AG09309 (cell line): ENCODE measurements at places on chromosomes 11 and 22.

DNA sequence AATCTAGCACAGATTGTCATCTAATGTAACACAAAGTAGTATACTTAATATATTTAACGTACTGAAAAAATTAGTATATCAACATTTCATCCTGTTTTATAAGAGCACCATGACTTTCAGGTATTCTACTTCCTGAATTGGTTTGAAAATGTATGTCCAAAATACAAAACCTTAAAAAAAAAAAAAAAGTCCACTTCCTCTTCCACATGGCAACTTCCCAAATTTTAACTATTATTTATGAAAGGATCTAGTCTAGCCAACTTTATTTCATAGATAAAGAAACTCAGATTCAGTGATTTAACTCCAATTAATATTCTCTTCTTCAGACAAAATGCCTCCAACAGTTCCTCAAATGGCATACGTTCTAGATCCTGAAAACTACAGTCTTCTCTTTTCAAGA lies 44.0 kb downstream of the PIK3C2A start:
- DNase-seq, result no peak

GRCh38 chr11:128188346-128189004 lies 398.9 kb downstream of the ETS1 start:
- DNase-seq, result no peak

DNA sequence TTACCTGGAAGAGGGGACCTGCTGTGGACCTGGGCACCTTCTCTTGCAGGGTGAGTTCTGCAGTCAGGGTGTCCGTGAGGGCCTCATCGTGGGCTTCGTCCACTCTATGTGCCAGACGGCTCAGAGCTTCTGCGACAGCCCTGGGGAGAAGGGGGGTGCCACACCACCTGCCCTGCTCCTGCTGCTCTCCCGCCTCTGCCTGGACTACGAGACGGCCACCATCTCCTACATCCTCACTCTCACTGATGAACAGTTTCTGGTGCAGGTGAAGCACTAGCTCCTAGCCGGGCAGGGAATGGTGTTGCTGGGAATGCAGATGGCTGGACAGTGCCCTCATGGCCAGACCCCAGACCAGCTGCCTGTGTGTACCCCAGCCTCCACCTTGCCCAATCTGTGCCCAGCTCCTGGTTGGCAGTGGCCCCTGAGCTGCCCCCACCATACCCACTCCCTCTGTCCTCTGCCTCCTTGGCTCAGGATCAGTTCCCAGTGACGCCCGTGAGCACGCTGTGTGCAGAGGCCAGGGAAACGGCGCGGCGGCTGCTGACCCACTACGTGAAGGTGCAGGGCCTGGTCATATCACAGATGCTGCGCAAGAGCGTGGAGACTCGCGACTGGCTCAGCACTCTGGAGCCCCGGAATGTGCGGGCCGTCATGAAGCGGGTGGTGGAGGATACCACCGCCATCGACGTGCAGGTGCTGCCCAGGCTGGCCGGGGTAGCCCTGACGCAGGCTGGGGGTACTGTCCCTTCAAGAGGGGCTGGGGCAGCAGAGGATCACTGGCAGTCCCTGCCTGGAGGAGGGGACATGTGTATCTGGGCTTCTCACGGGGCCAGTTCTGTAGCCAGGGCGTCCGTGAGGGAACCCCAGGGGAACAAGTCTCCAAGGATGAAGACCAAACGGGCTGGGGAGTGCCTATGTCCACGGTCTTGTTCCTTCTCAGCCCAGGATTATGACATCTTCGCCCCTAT lies 2.2 kb upstream of the TM7SF2 start:
- no peak for DNase-seq

DNA sequence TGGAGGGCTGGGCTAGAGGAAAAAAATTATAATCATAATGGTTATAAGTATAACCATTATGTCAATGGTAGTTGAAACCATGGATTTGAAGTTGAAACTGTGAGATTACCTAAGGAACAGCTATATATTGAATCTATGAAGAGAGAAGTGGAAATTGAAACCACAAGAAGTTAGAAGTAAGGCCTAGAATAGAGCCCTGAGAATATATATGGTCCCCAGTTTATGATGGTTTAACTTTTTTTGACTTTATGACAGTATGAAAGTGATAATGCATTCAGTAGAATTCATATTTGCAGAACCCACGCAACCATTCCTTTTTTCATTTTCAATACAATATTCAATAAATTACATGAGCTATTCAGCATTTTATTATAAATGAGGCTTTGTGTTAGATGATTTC lies 15.0 kb downstream of the AASDHPPT start:
- no peak for DNase-seq

DNA sequence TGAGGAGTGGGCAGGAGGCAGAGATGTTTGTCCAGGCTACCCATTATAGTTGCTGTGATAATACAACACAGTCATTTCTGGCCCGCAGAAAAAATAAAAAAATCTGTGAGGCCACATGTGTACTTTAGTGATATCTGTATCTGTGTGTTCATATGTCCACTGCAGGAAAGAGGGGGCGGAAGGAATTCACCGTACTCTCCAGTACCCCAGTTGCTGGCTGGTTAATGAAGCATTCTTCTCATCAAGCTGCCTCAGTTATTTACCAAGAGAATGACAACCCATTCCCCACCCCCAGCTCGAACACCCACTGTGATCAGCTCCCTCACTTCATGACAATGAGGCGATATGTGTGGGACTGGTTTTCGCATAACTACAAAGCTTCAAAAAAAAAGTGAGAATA lies 309.3 kb downstream of the SOX6 start:
- DNase-seq, result no peak

- DNase-seq, result peak; percentile 89
Observed at GRCh38 chr22:31102441-31103081, 4.8 kb downstream of the SELENOM start.

DNA sequence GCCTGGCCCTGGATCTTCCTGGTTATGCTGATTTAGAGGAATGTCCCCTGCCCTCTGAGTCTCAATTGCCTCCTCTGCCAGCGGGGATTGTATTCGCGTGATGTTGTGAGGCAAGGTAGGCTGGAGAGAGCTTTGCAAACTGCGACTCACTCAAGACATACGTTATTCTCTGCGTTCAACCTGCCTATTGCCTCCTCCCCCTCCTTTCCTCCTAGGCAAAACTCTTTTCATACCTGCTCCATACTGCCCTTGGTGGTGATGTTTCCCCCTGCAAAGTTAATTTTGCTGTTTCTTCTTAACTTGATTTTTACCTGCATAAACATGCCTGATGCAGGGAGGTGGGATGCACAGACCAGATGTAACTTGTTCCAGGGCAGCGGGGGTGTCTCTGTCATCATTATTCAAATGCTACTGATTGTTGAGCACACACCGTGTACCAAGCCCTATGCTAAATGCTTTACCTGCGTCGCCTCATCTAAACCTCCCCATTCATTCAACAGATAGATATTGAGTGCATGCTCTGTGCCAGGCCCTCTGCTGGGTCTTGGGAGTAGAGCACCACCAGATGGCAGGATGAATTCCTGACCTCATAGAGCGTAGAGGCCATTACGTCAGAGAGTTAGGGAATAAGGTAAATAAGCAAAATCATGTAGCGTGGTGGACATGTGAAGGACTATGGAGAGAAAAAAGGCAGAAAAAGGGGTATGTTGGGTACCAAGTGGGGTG lies 29.0 kb downstream of the SGSM1 start:
- no peak for DNase-seq

- DNase-seq, result no peak
Observed at GRCh38 chr11:75421902-75422247, 11.1 kb downstream of the KLHL35 start.

DNA sequence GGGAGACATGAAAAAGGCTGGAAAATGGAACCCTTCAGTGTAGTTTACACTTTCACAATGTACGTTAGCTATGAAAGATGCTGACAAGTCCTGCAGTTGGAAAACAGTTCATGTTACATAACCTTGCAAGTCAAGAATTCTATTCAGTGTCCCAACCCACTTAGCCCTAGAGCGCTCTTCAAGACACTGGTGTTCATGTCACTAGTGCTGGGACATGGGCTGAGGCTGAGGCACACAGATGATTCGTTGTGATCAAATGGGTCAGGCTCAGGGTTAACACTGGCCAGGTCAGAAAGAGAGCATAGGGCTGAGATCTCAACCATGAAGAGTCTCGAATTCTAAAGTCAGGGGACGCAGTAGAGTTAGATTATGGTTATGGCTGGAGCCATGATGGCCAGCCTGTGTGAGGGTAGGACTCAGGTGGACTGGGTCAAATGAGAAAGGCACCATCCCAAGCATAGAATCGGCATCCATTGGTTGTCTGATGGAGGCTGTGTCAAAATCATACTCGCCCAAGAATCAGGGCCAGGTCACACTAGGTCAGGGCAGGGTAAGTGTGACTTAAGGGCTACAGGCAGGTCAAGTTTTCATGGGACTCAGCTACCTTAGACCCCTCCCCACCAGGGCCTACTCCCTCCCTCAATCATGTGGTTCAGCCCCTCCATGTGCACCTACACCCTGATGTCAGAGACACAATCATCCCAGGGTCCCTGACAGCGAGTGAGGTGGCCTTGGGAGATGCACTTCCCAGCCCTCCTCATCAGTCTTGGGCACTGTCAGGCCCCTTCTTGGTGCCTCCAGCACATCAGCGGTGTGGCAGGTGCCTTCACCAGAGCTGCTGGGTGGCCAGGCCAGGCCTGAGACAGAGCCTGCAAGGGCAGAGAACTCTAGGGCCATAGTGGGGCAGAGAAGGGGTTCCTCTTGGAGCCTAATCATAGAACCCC lies 20.2 kb downstream of the IGLL5 start:
- DNase-seq, result no peak

GRCh38 chr11:61885166-61885778 lies 6.1 kb downstream of the FADS3 start:
- no peak for DNase-seq

GRCh38 chr11:12137938-12138731 lies 27.7 kb downstream of the MICAL2 start:
- peak; percentile 87 for DNase-seq

- DNase-seq, result peak; percentile 46
Observed at GRCh38 chr11:75625991-75626888, 42.6 kb downstream of the MAP6 start.

DNA sequence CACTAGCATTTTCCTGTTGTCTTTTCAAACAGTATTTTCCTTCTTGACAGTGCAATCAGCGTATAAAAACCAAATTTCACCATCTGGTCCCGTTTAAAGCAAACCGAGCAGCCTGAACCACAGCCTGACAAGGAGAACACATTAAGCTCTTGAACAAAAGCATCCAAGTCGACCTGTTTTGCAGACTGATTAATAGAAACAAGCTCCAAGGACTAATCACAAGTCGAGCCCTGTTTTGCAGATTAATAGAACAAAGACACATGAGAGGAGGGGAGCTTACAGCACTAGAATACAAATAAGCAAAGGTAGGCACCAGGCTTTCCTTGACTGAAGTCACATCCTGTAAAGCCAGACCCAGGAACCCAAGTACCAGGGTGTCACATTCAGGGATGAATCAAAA lies 104.8 kb downstream of the MPPED2 start:
- DNase-seq, result no peak

DNA sequence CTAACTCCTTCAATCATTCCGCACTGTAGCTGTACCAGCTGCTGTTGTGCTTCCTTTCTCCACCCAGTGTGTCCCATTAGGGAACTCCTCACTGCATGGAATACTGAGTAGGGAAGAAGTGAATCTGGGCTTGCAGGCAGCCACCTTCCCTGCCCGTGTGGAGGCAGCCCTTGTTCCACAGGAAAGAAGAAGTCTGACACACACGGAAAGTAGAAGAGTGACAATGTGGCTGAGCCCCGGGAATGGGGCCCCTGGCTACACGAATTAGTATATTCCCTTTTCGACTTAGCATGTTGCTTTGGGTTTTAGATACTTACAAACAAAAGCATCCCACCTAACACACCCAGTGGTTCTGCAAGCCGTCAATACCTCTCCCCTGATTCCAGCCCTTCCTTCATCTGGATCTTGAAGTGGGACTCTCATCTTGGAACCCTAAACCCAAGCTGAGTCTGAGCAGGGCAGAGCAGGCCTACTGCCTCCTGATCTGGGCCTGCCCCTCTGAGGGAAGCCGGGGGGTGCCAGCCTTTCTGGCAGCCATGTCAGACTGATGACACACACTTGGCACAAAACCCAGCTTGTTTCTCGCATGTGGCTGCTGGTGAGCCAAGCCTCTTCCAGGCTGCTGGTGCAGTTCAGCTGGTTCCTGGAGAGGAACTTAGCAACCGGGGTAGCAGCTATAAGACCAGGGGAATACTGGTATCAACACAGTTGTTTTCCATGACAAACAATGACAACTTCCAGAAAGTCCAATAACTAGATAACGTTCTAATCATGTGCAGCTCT lies 71.6 kb downstream of the C11orf58 start:
- no peak for DNase-seq

DNA sequence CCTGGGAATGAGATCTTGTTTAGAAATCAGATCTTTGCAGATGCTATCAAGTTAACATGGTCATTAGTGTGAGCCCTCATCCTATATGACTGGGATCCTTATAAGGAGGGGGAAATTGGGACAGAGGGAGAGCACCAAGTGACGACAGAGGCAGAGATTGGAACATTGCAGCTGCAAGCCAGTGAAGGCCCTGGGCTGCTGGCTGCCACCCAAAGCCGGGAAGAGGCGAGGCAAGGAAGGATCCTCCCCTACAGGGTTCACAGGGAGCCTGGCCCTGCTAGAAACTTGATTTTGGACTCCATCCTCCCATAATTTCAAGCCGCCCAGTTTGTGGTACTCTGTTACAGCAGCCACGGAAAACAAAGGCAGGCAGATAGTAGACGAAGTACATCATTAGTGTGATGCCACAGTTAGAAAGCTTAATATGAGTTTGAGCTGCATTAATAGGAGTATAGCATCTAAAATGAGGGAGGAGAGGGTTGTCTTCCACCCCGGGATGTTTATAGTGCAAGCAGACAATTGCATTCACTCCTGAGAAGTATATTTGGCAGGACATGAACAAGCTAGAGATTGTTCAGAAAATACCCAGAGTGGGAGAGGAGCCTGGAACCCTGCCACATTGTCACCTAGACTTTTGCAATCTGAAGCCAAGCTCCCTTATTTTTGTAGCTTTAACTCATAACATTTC lies 56.8 kb upstream of the CLMP start:
- no peak for DNase-seq

DNA sequence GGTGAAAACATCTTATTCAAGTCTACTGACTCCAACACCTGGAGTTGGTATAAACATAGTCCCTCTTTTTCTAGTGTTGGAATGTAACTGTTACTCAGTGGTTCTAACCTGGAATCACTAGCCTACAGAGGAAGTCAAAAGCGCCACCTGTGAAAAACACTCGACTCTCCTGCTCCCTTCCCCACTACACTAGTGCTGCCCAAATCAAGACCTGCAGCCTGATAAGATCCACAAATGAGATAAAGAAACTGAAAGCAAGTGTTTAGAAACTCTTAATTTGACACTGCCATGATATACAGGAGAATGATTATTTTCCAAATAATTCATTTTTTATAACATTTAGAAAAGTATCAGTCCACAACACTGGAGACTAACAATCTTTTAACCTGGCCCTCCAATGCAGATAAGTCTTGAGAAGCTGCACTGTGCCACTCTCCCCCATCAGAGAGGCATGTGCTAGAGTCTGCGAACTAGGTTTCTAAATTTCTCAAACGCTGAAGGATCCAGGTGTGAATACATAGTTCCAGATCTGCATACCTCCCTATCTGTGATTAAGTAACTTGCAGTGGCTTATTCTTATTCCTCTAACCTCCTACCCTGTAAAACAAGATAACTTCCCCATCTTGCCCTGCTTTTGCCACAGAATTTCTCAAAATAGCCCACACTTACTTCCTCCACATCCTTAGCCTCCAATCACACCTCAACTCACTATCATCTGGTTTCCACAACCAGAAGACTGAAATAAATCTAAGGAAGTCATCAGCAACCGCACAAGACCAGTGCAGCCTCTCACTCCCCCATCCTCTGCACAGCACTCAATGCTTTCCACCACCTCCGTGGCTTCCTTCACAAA lies 88.1 kb downstream of the RRAS2 start:
- DNase-seq, result no peak
